Endothelial cell (in vitro differentiated cells): ENCODE measurements at places on chromosomes 16 and 17.

DNA sequence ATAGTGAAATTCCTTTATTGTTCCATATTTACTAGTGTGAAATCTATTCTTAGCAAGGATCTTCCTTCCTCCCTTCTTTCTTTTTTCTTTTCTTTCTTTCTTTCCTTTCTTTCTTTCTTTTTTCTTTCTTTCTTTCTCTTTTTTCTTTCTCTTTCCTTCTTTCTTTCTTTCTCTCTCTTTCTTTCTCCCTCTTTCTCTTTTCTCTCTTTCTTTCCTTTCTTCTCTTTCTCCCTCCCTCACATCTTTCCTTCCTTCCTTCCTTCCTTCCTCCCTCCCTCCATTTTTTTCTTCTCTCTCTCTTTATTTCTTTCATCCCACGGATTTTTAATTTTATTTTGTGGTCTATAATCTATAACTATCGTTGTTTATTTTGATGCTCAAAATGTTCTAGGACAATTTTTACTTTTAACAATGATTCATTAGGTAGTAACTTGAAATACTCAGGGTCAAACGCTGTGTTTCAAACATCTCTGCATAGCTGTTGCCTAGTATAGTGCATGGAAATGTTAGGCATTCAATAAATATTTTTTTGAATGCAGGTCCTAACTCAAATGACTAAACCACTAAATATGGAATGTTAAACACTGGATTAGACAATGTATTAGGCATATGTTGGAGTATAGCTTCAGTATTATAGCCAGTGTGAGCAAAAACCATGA is 178.3 kb downstream of the MAP2K6 start:
- no peak overlapping the region for H3K4me3 ChIP-seq
- peaks cover 49% of the 10 kb centered on the region for H3K4me1 ChIP-seq
- H3K27ac ChIP-seq, result peak overlapping the region; percentile 70
- DNase-seq, result no peak

DNA sequence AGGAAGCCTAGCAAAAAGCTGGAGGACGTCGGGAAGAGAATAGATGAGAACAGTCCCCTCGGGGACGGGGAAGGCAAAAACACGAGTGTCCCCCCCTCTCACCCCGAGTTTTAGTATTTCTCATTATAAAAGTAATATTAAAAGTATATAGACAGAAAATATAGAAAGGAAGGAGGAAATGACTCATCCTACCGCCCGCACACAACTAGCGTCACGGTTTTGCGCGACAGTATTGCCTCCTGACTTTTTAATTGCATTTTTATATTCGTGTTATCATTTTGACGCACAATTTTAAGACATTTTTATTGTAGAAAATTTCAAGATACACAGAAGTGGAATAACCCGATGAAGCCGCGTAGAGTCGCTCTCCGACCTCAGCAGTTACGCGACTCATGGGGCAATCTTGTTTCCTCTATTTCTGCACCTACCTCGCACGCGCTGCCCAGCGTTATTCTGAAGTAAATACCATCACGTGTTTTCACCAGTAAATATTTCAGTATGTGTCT is 652 bp upstream of the SLC25A19 start:
- no peak for DNase-seq
- peak overlapping the region; percentile 96 for H3K4me3 ChIP-seq

GRCh38 chr16:73154063-73154870 is 106.3 kb upstream of the ZFHX3 start:
- H3K4me3 ChIP-seq, result peak overlapping the region; percentile 18
- H3K27me3 ChIP-seq, result peaks cover 1% of the 10 kb centered on the region
- peaks cover 41% of the 10 kb centered on the region for H3K4me1 ChIP-seq
- peak overlapping the region; percentile 91 for H3K27ac ChIP-seq
- no peaks in the 10 kb centered on the region for H3K36me3 ChIP-seq
- peak; percentile 55 for DNase-seq

GRCh38 chr16:1338119-1338730 is 4.8 kb downstream of the BAIAP3 start:
- H3K36me3 ChIP-seq, result no peaks in the 10 kb centered on the region
- H3K4me3 ChIP-seq, result no peak overlapping the region
- DNase-seq, result peak; percentile 64
- H3K4me1 ChIP-seq, result peaks cover 3% of the 10 kb centered on the region
- H3K27me3 ChIP-seq, result peaks cover 4% of the 10 kb centered on the region

DNA sequence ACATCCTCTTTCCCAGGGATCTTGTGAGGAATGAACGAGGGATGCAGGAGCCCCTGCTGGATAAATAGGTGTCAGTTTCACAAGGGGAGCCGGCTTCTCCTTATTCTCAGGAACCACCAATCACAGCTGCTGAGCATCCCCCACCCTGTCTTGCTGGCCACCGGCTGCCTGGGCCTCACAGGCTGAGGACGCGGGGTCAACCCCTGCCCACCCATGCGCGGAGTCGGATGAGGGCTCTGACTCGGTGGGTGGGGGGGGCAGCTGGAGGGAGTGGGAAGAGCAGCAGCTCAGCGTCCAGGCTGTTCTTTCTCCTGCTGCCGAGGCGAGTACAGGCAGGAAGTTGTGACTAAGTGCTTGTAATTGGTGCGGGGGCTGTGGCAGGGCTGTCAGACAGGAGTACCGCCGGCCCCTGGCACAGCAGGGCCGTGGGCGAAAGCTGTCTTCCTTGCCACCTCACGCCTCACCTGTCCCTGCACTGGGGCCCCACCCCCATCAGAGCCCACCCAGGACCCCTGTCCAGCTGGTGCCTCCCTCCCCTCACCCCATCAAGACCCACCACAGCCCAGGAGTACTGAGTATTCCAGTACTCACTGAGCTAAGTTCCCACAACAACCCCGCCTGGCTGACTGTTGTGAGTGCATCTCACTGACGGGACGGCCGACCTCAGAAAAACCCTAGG is 11.0 kb upstream of the DPEP1 start:
- DNase-seq, result peak; percentile 47
- H3K36me3 ChIP-seq, result no peaks in the 10 kb centered on the region
- no peak overlapping the region for H3K4me3 ChIP-seq
- no peaks in the 10 kb centered on the region for H3K27me3 ChIP-seq
- H3K4me1 ChIP-seq, result peaks cover 5% of the 10 kb centered on the region

DNA sequence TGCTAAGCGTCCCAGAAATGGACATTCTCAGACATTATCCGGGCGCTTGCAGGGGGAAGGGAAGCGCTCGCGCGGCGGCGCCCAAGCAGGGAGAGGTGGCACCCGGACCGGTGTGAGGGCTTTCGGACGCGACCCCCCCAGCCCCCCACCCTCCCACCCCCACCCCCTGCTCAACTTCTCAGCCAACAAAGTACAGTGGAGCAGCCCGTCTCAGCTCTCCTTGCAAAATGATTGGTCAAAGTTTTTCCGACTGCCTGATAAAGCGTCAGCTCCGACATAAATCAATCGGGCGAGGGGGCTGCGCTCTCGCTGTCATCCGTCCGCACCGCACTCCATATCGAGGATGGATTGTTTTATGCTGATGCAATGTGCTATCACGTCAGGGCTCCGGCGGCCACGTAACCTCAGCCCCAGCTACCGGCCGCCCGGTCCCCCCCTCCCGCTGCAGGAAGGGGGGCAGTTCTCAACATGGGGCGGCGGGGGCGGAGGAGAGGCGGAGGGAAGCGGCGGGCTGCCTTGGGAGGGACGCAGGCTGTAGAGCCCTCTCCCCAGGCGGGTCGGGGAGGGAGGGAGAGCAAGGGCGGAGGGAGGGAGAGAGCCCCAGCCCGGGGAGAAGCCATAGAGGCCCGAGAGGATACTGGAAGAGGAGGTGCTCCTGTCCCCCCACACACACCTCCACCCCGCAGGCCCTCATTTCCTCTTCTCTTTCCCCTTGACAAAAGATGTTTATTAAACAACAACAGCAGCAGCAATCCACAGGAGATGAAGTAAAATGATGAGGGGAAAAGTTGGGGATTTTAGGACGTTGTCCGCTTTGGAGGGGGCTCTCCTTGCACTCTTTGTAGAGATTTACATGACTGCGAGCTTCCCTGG is at the start of gene HOXB9:
HOXB9 (minus strand) TSS at position 114 of the 873 bp plus-strand sequence; CDS start at position 25, 89 bp downstream.
- peaks cover 37% of the 10 kb centered on the region for H3K27me3 ChIP-seq
- H3K4me1 ChIP-seq, result peaks cover 11% of the 10 kb centered on the region
- peak within 1 kb of the TSS; percentile 88 for H3K4me3 ChIP-seq
- H3K36me3 ChIP-seq, result no peaks in the 10 kb centered on the region
- no peak within 1 kb of the TSS for H3K27ac ChIP-seq

GRCh38 chr17:27553019-27553511 is 77.9 kb upstream of the LGALS9 start:
- peaks cover 22% of the 10 kb centered on the region for H3K36me3 ChIP-seq
- peak overlapping the region; percentile 23 for H3K4me3 ChIP-seq
- peaks cover 15% of the 10 kb centered on the region for H3K4me1 ChIP-seq

- no peak overlapping the region for H3K4me3 ChIP-seq
- no peak for DNase-seq
- peaks cover 19% of the 10 kb centered on the region for H3K36me3 ChIP-seq
- peaks cover 60% of the 10 kb centered on the region for H3K4me1 ChIP-seq
Measured at GRCh38 chr17:2178798-2179501, 124.0 kb downstream of the HIC1 start.

DNA sequence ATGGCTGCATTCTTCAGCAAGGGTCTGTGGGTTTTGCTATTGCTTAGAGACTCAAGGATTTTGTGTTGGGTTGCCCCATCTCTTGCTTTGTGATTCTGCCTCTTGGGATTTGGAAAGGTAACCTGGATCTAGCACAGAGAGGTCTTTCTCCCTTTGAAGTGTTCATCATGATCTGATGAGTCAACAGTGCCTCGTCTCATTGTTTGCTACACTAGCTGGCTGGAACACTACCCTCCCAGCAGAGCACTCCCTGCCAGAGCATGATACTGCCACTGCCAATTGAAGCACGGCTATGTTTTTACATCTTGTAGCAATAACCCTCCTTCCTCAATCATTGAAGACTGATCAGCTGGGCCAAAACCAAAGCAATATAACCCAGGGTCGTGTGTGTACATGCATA is 361.0 kb downstream of the CDH13 start:
- H3K4me1 ChIP-seq, result no peaks in the 10 kb centered on the region
- no peak overlapping the region for H3K4me3 ChIP-seq
- H3K27ac ChIP-seq, result no peak overlapping the region
- no peaks in the 10 kb centered on the region for H3K36me3 ChIP-seq
- DNase-seq, result no peak

- H3K27me3 ChIP-seq, result peaks cover 1% of the 10 kb centered on the region
- H3K4me3 ChIP-seq, result no peak overlapping the region
- no peaks in the 10 kb centered on the region for H3K4me1 ChIP-seq
- no peak overlapping the region for H3K27ac ChIP-seq
Measured at GRCh38 chr16:10522966-10523365, 57.4 kb downstream of the EMP2 start.

GRCh38 chr16:66848172-66848571 is 4.0 kb downstream of the CA7 start:
- H3K4me3 ChIP-seq, result no peak overlapping the region
- H3K4me1 ChIP-seq, result peaks cover 2% of the 10 kb centered on the region
- no peak overlapping the region for H3K27ac ChIP-seq
- no peaks in the 10 kb centered on the region for H3K36me3 ChIP-seq

DNA sequence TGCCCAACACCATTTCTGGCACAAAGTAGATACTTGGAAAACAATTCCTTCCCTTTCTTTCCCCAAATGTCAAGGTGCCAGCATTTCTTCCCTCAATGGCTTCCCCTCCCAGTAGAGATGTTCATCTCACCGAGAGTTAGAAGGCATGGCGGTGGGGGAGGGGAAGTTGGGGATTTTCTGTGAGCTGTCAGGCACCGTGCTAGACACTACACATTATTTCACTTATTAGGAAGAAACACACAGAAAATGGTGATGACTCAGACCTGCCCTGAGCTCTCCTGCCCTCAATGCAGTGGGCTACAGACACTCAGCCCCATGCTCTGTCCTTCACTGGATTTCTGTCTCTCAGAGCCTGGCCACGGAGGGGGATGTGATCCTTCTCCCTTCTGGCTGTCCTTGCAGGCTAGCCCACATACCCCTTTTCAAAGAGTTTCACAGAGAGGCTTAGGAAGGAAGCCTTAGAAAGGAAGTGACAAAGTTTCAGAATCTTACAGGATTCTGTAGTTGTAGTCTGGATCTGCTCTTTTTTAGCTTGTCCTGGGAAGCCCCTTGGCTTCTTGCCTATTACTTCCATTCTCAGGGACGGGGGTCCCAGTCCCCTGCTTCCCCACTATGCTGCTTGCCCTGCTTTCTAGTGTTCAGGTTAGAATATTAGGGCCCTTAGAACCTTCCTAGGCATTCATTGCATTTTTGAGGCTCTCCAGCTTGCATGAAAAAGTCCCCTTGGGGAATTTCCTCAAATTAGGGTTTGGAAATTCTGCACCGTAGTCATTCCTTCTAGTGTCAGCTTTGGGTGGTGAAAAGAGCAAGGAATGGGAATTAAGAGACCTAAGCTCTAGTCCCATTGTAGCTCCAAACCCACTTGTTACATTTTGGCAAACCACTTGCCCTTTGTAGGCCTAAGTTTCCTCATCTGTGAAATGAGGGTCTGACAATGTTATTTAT is 12.2 kb upstream of the CCL5 start:
- DNase-seq, result no peak
- peaks cover 15% of the 10 kb centered on the region for H3K4me1 ChIP-seq

GRCh38 chr17:20173091-20173490 is 163.9 kb downstream of the SPECC1 start:
- no peak overlapping the region for H3K4me3 ChIP-seq
- H3K4me1 ChIP-seq, result peaks cover 8% of the 10 kb centered on the region
- H3K36me3 ChIP-seq, result no peaks in the 10 kb centered on the region
- no peak for DNase-seq
- no peaks in the 10 kb centered on the region for H3K27me3 ChIP-seq

DNA sequence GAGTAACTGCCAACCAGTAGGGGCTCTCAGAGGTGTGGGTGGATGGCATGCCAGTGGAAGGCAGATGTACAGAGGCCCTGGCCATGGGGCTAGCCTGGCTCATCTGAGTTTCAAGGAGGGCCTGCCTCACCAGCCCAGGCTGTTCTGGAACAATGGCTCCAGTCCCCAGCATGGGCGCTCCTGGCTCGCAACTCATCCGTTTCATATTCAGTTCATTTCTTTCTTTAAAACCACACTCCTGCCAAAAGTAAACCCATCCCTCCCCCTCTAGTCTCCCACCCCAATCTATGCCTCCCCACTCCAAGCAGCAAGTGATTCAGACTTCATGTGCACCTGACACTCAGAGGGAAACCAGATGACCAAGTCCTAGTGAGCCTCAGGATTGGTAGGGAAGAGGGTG is 2.4 kb downstream of the CCL13 start:
- no peak overlapping the region for H3K4me3 ChIP-seq
- H3K27me3 ChIP-seq, result peaks cover 2% of the 10 kb centered on the region
- H3K36me3 ChIP-seq, result no peaks in the 10 kb centered on the region
- no peak overlapping the region for H3K27ac ChIP-seq
- H3K4me1 ChIP-seq, result peaks cover 4% of the 10 kb centered on the region

GRCh38 chr17:14341866-14342265 is 41.0 kb downstream of the HS3ST3B1 start:
- DNase-seq, result no peak
- peaks cover 3% of the 10 kb centered on the region for H3K36me3 ChIP-seq
- no peak overlapping the region for H3K27ac ChIP-seq
- peaks cover 8% of the 10 kb centered on the region for H3K4me1 ChIP-seq

- H3K27me3 ChIP-seq, result peaks cover 9% of the 10 kb centered on the region
- H3K4me1 ChIP-seq, result peaks cover 25% of the 10 kb centered on the region
- H3K36me3 ChIP-seq, result no peaks in the 10 kb centered on the region
- peak; percentile 58 for DNase-seq
- no peak overlapping the region for H3K27ac ChIP-seq
Measured at GRCh38 chr17:74601944-74602572, 10.0 kb upstream of the CD300LD start.

GRCh38 chr16:81466356-81466980 is 21.9 kb downstream of the CMIP start:
- H3K27ac ChIP-seq, result peak overlapping the region; percentile 44
- no peak overlapping the region for H3K4me3 ChIP-seq
- H3K36me3 ChIP-seq, result peaks cover 7% of the 10 kb centered on the region
- peaks cover 6% of the 10 kb centered on the region for H3K27me3 ChIP-seq
